ENCODE measurements at places on chromosomes 1 and 21.

DNA sequence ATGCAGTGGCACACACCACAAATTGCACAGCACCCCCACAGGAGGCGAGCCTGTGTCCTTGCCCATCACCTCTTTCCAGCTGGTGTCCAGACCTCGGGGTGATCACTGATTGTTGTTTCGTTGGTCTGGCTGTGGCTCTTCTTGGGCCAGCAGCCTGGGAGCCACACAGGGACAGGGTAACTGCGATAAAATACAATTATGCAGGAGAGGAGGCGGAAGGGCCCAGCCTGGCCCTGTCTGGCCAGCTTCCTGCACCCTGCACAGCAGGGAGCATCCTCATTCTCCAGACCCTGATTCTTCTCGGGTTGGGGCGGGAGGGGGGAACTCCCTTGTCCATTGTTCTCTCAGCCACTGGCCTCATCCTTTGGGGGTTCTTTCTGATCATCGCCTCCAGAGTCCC is 83.6 kb downstream of the ADARB1 start:
- DNase-seq, result no peak

DNA sequence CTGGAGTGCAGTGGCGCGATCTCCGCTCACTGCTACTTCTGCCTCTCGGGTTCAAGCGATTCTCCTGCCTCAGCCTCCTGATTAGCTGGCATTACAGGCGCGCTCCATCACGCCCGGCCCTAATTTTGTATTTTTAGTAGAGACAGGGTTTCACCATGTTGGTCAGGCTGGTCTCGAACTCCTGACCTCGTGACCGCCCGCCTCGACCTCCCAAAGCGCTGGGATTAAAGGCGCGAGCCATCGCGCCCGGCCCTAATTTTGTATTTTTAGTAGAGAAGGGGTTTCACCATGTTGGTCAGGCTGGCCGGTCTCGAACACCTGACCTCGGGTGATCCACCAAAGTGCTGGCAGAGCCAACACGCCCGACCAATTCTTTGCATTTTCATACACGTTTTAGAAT is 48.0 kb upstream of the LCE5A start:
- no peak for DNase-seq

DNA sequence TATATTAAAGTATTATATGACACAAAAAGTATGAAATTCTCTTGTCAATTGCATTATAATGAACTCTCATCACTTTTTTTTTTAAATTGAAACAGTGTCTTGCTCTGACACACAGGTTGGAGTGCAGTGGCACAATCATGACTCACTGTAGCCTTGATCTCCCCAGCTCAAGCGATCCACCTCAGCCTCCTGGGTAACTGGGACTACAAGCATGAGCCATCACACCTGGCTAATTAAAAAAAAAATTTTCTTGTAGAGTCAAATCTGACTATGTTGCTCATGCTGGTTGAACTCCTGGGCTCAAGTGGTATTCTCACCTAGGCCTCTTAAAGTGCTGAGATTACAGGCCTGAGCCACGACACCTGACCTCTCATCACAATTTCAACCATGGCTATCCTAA is 259.3 kb downstream of the S1PR1 start:
- DNase-seq, result no peak

DNA sequence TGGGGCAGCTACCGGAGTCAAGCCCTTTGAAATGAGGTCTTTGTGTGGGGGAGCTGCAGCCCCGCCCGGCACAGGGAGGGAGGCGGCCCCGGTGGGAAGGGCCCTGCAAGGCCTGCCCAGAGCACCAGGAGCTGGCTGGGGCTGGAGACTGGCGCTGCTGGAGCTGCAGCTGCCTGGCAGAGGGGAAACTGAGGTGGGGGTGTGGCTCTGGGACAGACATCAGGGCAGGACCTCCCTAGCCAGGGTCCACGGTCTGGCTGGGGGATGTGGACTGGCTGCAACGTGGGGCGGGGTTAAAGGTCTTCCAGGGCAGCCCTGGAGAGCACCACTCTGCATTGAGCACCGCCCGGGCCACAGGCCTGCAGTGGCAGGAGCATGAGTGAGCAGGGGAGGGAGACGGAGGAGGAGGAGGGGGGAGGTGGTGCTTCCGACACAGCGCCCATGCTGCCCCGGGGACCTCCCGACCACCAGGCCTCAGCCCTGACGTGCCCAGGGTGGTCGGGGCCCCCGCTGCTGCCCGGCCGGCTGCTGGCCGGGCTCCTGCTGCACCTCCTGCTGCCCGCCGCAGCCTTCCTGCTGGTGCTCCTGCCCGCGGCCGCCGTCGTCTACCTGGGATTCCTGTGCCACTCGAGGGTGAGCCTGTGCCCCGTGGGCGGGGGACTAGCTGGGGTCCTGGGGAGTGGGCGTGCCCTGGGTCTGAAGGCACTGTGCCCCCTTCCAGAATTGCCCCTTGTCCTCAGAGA is 4.8 kb upstream of the ANKRD65 start:
- DNase-seq, result no peak

- DNase-seq, result no peak
These were observed 13.3 kb downstream of the SMIM12 start for GRCh38 chr1:34846265-34846664.

- no peak for DNase-seq
These were observed 83.6 kb upstream of the L1TD1 start for GRCh38 chr1:62111084-62111483.

- DNase-seq, result no peak
These were observed 15.7 kb upstream of the ACBD3 start for GRCh38 chr1:226202246-226202645.

GRCh38 chr1:166237675-166238074 is 70.9 kb upstream of the FAM78B start:
- DNase-seq, result no peak

DNA sequence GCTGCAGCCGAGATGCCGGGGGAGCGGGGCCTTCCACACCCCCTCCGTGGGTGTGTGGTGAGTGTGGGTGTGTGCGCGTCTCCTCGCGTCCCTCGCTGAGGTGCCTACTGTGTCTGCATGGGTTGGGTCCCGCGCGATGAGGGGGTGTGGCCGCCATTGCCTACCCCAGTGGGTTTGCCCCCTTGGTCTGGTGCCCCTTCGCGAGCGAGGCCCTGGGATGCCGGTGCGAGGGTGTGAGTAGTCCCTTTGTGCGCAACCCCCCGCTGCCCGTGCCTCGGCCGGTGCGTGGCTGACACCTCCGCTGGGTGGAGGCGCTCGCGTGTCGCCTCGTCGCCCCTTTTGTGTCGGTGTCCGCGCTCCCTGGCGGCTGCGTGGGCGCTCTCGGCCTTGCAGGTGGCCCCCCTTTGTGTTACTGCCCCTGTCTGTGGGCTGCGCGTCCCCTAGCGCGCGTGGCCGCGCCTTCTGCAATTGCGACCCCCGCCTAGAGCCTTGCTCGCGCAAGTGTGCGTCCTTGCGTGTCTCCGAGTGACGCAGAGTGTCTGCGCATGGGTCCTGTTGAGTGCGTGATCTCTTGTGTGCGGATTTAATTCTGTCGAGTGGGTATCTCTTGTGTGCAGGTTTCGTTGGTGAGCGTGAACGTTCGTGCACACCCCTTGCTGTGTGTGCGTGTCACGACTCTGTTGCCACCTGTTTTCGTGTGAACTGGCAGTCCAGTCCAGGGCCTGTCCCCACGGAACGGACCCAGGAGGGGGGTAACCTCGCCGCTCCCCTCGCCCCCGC is 553 bp downstream of the TTC3 start:
- DNase-seq, result no peak

Measured in NCI-H1417 treated with DMSO at 0.1 percent for 48 hours (cell line).